ENCODE measurements at places on chromosomes 1 and 21.

- no peak for DNase-seq
- H3K36me3 ChIP-seq, result no peaks in the 10 kb centered on the region
- no peak overlapping the region for H3K27ac ChIP-seq
- H3K27me3 ChIP-seq, result peaks cover 42% of the 10 kb centered on the region
Observed at GRCh38 chr1:60866917-60867531, 215.3 kb upstream of the NFIA start.

GRCh38 chr1:156081917-156082308 lies 352 bp downstream of the MEX3A start:
- H3K4me3 ChIP-seq, result peak overlapping the region; percentile 71
- H3K36me3 ChIP-seq, result peaks cover 2% of the 10 kb centered on the region
- no peak for DNase-seq
- H3K4me1 ChIP-seq, result peaks cover 38% of the 10 kb centered on the region
- no peaks in the 10 kb centered on the region for H3K27me3 ChIP-seq
- peak overlapping the region; percentile 61 for H3K27ac ChIP-seq

- H3K4me3 ChIP-seq, result no peak overlapping the region
- H3K27me3 ChIP-seq, result no peaks in the 10 kb centered on the region
- H3K27ac ChIP-seq, result no peak overlapping the region
- DNase-seq, result no peak
- no peaks in the 10 kb centered on the region for H3K36me3 ChIP-seq
Observed at GRCh38 chr1:59685101-59685500, 129.6 kb upstream of the HOOK1 start.

DNA sequence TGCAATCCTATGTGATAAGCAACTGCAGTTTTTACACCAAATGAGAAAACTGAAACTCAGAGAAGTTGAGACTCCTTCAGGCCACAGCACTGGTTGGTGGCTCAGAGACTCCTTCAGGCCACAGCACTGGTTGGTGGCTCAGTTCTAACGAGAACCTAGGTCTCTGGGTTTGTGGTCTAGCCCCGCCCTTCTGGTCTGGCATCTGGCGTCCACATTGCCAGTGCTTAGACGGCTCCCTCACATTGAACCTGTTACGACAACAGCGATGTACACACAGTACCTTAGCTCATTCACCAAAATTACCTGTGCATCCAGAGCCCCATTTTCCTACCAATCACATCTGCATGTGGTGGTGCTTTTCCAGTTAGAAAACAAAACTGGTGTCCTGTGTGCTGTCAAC lies 66.1 kb downstream of the NID1 start:
- H3K4me3 ChIP-seq, result no peak overlapping the region
- H3K27me3 ChIP-seq, result no peaks in the 10 kb centered on the region
- H3K4me1 ChIP-seq, result peaks cover 16% of the 10 kb centered on the region
- DNase-seq, result peak; percentile 30

DNA sequence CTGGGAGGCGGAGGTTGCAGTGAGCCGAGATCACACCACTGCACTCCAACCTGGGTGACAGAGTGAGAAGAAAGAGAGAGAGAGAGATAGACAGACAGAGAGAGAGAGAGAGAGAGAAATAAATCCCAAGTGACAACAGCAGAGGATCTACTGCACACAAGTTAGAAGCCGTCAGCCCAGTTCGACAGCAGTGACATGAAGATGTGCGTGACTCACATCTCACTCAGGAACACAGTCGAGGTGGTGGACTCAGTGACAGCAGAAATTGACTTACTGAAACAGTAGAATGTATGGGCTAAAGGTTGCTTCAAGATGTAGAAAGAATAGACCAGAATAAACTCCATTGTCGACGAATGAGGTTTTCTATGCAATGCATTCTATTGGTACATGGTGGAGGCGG lies 77.0 kb upstream of the KRTAP19-8 start:
- H3K27ac ChIP-seq, result no peak overlapping the region
- DNase-seq, result no peak
- peaks cover 8% of the 10 kb centered on the region for H3K4me1 ChIP-seq
- no peaks in the 10 kb centered on the region for H3K36me3 ChIP-seq

GRCh38 chr1:22075718-22076117 lies 23.2 kb downstream of the CDC42 start:
- H3K4me1 ChIP-seq, result peaks cover 5% of the 10 kb centered on the region
- no peak for DNase-seq
- H3K36me3 ChIP-seq, result peaks cover 18% of the 10 kb centered on the region
- H3K4me3 ChIP-seq, result no peak overlapping the region
- H3K27me3 ChIP-seq, result no peaks in the 10 kb centered on the region
- no peak overlapping the region for H3K27ac ChIP-seq

Measured in astrocyte (in vitro differentiated cells and primary cell).